Vein endothelial cell (primary cell): ENCODE measurements at places on chromosomes 13 and 19. TPM values are rescaled to one million over a fixed set of nuclear protein-coding genes. Genes with fewer than 3 reads are reported as not detected.

FBXO17 gene
- total RNA-seq = 15.7 and 17.6 TPM in 2 replicates

ZNF439 gene
- total RNA-seq = 0.33 and 3.4 TPM in 2 replicates

SPIB gene
- not detected in 2 replicates for total RNA-seq

RAB3D gene
- 52.0 and 59.1 TPM in 2 replicates for total RNA-seq
